ENCODE measurements at places on chromosomes 13 and 19.

DNA sequence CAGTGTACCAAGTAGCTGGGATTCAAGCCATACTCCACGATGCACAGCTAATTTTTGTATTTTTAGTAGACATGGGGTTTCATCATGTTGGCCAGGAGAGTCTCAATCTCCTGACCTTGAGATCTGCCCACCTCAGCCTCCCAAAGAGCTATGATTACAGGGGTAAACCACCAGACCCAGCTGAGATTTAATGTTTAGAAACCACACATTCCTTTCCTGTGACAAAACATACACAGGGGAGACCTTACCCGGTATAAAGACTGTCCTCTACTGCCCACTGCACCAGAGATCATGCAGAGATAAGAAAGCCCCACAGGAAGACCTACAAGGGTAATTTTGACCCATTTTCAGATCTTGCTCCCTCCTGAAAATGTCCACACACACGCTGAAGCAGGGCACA, 22.8 kb upstream of the ZNF83 start:
- DNase-seq = no peak

GRCh38 chr13:45615501-45616101, at the start of gene ERICH6B:
TSS of gene ERICH6B (minus strand) at chr13:45615739. CDS start at chr13:45597005, 18,734 bp downstream.
- no peak for DNase-seq

GRCh38 chr13:51000061-51000460, 90.5 kb downstream of the RNASEH2B start:
- DNase-seq = no peak

DNA sequence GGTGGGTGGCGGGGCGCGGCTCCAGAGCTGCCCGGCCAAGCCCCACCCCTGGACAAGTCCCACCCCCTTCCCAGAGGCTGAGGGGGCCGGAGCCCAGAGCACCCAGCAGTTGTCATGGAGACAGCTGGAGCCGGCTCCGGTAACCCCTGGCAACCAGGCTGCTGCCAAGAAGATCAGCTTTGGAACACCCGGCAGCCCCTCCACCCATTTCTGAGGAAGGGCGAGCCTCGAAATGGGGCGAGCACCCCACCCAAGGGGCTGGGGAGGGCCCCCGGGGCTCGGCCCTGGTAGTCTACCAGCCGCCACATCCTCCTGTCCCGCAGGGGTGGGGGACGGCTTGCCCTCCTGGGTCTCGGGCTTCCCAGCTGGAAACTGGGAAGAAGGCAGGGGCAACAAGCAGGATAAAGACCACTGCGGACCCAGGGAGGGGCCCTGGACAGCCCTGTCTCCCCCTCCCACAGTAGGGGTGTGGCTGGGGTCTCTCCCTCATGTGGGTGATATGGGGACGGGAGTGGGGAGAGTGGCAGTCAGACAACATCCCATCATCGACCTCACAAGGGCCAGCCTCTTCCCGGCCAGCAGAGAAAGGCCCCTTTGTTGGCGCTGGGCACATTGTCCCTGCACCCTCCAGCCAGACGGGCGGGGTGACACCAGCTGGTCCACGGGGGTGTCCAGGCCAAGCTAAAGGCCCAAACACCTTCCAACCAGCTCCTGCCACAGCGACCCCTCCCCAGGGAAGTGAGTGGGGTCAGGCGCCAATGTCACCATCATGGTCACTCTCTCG, 1.5 kb downstream of the CERS1 start:
- no peak for DNase-seq

GRCh38 chr19:13006431-13007281, 11.4 kb downstream of the NFIX start:
- no peak for DNase-seq

DNA sequence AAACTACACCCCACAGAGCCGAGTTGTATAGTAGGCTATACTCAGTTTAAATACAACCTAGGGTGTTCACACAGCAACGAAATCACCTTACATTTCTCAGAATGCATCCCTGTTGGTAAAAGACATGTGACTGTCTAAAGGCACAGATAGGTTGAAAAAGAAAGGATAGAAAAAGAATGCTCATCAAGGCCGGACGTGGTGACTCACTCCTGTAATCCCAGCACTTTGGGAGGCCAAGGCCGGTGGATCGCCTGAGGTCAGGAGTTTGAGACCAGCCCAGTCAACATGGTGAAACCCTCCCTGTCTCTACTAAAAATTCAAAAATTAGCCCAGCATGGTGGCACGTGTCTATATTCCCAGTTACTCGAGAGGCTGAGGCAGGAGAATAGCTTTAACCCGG, 3.8 kb upstream of the IL17D start:
- DNase-seq = no peak

DNA sequence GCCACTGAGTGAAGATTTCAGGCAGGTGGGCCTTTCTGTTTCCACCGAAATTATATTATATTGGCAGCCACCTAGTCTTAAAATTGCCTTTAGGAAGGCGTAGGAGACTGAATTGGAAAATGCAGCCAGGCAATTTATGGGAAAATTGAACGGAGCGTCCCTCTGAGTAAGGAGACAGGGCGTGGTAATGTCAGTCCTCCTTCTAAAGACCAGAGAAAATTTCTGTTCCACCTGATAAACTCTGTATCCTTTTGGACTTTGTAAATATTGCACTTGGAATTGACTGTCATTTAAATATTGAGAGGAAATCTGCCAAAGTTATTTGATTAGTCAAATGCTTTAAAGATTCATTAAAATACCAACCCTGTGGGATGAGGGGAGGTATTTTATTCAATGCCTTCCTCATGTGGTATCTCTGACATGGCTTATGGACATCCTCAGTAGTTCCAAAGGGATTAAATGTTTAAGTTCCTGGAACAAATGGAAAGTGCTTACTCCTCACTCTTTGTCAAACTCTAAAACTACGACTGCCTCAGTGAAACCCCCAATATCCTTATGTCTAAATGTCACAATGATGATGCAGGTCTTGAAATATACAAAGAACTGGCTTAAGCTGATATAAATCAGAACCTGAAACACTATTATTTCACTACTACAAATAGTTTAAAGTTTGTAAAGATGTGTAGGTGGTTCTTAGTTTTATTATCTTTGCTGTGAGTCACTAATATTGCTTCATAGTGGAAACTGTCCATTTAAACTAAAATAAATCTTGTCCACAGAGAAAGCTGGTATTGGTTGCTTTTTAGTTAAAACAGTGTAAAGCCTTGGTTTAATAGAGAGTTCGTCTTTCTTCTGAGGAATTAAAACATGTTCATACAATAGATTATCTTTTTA, 203.2 kb downstream of the FGF14 start:
- DNase-seq = no peak

DNA sequence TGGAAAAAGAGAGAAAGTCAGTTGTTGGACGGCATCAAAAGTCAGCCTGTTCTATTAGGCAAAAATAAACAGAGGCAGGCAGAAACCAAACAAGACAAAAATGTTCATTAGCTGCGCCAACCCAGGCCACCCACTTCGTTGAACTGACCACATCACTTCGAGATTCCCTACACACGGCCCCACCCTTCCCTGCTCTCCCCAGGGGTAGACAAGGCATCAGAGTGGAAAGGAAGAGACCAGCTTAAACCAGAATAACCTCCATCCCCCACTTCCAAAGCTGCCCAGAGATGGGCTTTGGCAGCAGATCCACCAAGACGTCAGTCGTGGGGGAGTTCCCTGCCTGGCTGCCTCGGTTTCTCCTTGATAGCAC, 204.6 kb upstream of the TSHZ3 start:
- DNase-seq = no peak

DNA sequence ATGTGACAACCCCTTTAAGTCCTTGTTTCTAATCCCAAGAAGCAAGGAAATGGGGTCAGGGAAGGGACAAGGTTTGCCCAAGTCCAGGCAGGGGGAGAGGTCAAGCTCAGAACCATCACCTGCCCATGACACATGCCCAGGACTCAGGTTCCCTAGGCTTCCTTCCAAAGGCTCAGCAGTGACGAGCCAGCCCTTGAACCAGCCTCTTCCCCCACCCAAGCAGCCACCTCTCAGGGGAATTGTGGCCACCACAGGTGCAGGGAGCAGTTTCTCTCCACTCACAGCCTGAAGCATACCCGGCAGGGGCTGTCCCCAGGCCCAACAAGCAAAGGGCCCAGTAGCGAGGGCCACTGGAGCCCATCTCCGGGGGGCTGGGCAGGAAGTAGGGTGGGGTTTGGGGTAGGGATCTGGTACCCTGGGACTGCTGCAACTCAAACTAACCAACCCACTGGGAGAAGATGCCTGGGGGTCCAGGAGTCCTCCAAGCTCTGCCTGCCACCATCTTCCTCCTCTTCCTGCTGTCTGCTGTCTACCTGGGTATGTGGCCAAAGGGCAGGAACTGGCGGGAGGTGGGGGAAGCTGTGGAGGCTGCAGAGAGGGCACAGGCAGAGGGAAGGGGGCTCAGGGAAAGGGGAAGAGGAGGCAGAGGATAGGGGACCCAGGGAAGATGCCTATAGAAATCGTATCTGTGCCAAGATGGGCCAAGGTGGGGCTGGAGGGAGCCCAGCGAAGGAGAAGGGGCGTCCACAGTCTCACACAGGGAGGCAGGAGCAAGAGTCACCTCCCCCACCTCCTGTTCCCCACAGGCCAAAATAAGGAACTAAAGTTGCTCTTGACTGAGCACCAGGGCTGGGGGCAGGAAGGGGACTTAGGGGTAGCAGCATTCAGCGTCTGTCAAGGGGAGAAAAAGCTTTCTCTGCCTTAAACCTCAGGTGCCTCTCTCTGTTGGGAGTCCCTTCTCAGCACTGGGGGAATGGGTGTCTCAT, at the start of gene CD79A:
Gene CD79A (plus strand): TSS at position 433 of the 986 bp plus-strand sequence. CDS start 26 bp downstream, at position 459.
- DNase-seq = no peak

- DNase-seq = no peak
Measured at GRCh38 chr19:47003611-47004465, 15.8 kb upstream of the NPAS1 start.

GRCh38 chr19:21047716-21048115, 27.3 kb downstream of the ZNF430 start:
- no peak for DNase-seq

Measured in stimulated activated CD8-positive, alpha-beta memory T cell treated with anti-CD3 and anti-CD28 coated beads, Interleukin-15, amount 100 ng/mL, for 24 hours (primary cell).